ENCODE measurements at places on chromosomes 12 and 14. TPM values are rescaled to one million over a fixed set of nuclear protein-coding genes. Genes with fewer than 3 reads are reported as not detected.

ARF3 gene
- 71.4 TPM for total RNA-seq

SERPINA6 gene
- not detected for total RNA-seq

LRRC74A gene
- total RNA-seq, result not detected

SRRM4 gene
- total RNA-seq, result 19.7 TPM

RFC5 gene
- 25.4 TPM for total RNA-seq

BICDL1 gene
- 66.4 TPM for total RNA-seq

B4GALNT1 gene
- total RNA-seq, result 103 TPM

TMEM121 gene
- 22.2 TPM for total RNA-seq

C12orf50 gene
- 0.31 TPM for total RNA-seq

KRT3 gene
- total RNA-seq, result not detected

PPP1R36 gene
- total RNA-seq, result not detected

CLEC14A gene
- 4.1 TPM for total RNA-seq

PLEKHG7 gene
- total RNA-seq, result not detected

PLEKHG3 gene
- 9.7 TPM for total RNA-seq

All from parietal lobe (tissue), 2 donors.